Spleen (tissue), 13 donors: ENCODE measurements at places on chromosomes 11 and 22. TPM values are rescaled to one million over a fixed set of nuclear protein-coding genes. Genes with fewer than 3 reads are reported as not detected.

GRCh38 chr11:35247428-35247827, 108.5 kb downstream of the CD44 start:
- peak; percentile 78 for DNase-seq

DNA sequence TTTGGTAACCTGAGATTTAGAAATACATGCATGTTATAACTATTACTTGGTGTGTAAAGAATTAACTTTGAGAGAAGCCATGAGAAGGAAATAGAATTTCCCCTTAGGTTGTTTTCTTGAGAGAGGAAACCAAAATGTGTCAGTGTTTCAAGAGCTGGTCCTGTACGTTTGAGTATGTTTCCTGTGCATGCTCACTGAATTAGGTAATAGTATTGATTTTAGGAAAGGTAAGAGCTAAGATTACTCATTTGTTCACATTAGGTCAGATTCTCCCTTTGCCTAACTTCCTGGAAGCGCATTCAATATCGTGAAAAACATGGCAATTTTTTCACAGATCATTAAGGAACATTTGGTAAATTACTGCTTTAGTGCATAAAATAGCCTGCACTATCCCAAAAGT, 49.3 kb upstream of the RDX start:
- no peak for DNase-seq

DNA sequence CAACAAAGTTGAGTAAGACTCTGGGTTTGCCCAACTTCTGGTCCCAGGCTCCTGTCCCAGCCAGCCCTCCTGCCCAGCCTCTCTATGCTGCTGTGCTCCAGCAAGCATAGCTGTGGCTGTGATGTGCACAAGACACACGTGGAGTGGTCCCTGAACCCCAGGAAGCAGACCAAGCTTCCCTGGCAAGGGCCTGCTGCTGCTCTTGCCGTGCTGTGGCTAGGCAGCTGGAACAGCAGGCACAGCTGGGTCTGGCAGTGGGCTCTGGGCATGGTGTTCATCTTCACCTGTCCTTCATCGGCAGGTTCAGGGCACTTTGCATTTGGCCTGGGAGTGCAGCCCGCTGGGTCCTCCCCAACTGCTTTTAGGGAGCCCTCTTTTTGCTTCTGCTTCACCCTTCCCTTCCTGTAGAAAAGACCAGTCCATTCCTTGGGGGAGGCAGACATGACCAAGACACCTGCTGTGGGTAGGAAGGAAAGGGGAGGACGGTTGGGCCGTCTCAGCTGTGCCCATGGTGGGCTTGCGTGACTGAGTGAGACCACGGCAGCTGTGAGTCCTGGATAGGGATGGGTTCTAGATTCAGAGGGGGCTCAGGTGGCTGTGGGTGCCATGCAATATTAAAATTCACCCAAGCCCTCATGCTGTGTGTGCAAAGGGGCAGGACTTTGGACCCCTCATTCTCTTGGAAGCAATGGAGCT, 26.1 kb upstream of the ETS1 start:
- peak; percentile 74 for DNase-seq

DNA sequence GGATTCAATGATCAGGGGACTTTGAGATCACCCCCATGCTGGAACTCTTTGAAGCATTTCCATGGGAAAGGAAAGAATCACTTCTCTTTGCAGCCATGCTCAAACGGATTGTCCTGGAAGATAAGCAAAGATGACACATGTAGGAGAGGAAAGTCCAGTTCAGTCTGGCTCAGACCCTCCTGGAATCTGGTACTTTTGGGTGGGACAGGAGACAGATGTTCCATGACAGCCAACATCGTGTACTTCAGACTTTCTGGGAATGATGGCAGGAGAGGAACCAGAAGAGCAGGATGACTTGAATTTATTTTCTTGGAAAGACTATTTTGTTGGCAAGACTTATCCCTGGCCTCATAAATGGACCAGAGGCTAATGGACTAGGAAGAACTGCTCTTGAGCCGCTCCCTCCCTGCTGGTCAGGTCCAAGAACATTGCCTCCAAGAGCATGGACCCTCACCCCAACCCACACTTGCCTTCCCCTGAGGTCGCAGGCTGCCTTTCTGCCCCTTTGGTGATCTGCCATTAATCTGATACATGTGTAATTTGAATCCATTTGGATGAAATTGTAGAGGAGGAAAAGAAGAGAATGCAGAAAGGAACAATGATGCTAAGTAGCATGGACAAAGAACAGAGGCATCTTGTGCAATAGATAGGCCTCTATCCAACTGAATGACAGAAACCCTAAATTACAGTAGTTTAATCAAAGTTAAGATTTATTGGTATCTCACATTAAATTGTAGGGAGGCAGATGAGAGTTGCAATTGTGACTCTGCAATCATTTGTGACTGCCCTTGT, 201.0 kb downstream of the SNX19 start:
- DNase-seq: no peak

GRCh38 chr11:93063086-93063485, 93.6 kb downstream of the MTNR1B start:
- DNase-seq: no peak

DNA sequence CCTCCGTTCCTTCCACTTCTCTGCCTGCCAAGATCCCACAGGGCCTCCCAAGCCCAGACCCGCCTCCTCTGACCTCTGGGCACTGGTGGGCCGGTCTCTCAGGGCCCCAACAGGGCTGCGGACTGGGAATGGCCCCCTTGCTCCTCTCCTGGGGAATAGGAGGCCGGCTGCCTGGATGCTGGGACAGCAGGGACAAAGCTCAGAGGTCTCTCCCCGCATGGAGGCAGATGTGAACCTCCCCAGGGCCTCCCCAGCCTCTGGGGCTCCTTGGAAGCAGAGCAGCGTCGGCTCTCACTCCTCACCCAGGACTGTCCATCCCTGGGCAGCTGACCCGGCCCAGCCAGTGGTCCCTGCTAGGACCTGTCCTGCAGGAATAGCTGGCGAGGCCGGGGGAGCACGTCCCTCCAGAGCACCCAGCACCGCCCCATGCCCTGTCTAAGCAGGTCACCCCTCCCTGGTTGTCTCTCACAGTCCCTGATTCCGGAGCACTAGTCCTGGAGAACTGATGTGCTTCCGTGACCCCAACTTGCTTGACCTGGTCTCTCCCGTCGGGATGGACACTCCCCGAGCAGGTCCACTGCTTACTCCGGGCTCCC, 85.8 kb downstream of the RTL6 start:
- peak; percentile 71 for DNase-seq

DNA sequence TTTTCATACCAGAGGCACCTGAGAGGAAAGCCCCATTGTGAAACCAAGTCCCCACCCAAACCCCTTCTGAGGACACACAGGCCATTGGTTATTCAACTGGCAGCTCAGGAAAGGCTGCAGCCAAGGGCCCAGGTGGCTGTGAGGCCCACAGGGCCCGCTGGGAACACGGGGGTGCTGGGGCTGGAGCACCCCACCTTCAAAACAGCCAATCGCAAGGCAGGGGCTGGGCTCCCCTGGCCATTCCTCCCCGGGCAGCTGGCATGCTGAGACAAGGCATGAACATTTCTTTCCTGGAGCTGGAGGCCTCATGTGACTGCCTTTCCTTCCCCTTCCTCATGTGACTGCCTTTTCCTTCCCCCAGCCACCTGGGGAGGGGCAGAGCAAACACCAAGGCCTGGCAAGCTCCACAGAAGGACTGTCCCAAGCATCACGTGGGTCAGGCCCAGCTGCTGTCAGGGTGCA, 76.9 kb downstream of the PIWIL3 start:
- DNase-seq: no peak

DNA sequence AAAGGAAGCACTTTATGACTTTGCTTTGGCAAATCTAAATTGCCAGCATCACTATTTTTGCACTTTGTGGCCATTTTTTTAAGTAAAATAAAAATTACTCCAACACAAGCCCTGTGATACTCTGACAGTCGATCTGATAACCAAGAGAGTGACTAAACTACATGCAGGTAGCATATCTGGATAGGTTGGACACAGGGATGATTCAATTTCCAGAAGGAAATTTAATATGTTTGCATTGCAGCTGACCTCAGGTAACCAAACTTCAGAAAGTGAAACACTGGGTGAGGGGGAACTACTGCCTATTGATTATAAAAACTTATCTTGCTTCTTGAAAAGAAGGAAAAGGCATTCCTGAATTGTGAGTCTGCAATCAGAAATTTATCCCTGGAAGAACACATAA, 13.9 kb downstream of the OR5B3 start:
- no peak for DNase-seq

GRCh38 chr22:49365191-49365837, 462.4 kb downstream of the BRD1 start:
- peak; percentile 49 for DNase-seq

- DNase-seq: no peak
Observed at GRCh38 chr22:21734540-21735199, 924 bp downstream of the YPEL1 start.

GRCh38 chr11:104120493-104121137, 43.3 kb downstream of the PDGFD start:
- DNase-seq: no peak

DNA sequence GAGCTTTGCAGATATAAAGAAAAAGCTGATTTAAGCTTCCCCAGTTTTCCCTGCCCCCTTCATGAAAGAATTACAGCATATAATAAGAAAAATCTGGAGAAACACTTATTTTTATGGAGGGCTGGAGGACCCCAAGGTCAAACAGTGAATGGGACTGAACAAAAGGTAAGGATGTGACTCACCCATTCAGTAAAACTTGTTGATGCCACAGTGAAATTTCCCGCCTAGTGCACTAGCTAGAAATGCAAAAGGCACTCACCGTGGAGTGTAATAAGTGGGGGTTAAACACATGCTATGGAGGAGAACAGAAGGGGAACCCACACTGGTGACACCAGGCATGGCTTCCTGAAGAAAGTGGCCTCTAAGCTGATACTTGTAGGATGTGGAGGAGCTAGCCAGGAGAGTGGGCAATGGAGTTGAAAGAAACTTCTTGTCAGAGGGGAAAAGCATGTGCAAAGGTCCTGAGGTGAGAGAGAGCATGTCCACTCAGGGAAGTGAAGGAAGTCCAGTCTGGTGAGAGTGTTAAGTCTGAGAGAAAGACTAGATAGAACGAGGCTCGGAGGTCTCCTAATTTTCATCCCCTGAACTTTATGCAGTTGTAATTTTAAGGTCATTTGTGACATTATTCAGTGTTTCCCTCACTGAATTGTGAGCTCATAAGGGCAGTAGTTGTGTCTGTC, 77.1 kb downstream of the MIAT start:
- DNase-seq: no peak

DNA sequence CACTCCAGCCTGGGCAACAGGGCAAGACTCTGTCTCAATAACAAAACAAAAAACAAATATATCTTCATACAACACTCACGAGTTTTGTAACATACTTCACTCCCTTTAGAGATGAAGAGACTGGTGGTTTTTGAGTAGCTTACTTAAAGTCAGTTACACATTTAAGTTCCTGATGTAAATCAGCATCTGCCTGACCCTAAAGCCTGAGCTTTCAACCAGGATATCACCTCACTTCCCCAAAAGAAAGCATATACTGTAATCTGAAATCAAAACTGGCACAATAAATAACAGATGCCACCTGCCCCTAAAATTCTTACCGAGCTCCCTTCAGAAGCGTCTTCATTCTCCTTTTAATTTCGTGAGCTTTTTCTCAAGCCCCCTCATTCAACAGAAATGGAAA, 31.5 kb downstream of the LARGE1 start:
- DNase-seq: no peak

DNA sequence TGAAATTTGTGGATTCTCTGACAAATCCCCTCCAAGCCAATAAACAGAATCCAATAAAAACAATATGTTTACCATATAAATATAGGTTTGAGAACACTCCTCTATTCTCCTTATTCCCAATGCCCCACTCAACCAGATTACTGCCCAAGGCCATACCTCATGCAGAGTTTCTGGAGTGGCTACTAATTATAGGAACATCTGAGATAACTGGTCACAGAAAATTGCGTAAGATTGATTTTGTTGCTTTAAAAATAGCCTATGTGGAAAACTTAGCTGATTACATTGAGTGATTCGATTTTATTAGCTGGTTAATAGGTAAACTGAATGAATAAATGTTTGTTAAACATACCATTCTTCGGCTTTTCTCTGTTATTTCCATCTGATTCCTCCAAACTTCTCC, 48.0 kb downstream of the ME3 start:
- DNase-seq: no peak

DNA sequence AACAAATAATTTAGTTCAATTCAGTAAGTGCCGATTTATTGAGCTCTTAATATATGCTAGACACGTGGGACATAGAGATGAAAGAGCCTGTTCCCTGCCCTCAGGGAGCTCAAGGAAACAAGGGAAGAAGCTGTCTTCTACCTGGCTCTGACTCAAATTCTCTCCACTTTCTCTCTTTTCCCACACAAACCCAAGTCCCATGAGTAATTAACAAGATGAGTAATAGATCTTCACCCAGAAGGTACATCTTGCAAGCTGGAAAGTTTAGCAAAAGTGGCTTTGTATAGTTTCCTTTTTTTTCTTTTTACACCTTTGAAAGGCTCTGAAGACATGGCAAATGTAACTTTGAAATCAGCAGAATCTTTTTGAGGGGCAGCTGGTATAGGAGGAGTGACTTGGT, 48.2 kb upstream of the CHST1 start:
- no peak for DNase-seq

DNA sequence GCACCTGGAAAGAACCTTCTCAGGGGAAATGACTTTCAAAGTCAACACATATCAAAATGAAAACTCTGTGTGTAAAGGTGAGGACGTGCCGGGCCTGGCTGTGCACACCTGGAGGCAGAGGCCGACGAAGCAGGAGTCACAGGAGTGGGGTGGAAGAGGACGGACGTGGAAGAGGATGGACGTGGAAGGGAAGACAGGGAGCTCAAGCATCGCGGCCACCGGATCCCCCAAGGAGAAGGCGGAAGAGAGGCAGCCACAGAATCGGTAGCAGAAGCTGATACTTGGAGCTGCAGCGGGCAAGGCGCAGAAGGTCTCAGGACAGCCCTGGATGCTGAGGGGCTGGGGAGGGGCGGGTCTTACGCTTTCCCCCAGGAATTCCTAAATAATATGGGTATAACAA, 519.8 kb downstream of the BRD1 start:
- DNase-seq: peak; percentile 67

- DNase-seq: no peak
Observed at GRCh38 chr22:21702700-21703683, 32.6 kb downstream of the YPEL1 start.

- DNase-seq: no peak
Observed at GRCh38 chr22:46484861-46485595, 52.4 kb downstream of the CELSR1 start.

DNA sequence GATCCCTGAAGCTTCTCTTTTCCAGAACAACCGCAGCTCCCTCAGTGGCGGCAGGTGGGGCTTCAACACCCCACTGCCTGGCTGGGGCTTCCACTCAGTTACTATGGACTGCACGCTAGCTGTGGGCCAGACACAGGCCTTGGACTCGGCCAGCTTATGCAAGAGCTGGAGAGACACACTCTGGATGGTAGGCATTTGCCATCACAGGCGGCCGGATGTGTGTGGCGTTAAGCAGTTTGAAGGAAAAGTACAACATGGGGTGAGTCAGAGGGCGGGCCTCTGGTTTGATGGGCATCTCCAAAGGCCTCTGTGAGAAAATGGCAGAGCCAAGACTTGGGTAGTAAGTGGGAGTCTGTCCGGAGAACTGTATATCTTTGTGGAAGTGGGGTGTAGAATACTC, 17.6 kb downstream of the KCNJ4 start:
- no peak for DNase-seq

The RASL10A gene
- total RNA-seq: 1.4 TPM

The PDHX gene
- 30.7 TPM for total RNA-seq

The SMIM35 gene
- 0.68 TPM for total RNA-seq

The RHOD gene
- total RNA-seq: 2.1 TPM

The MPZL2 gene
- total RNA-seq: 10.7 TPM

The ME3 gene
- 13.9 TPM for total RNA-seq

The CCDC34 gene
- 2.8 TPM for total RNA-seq

The CD248 gene
- total RNA-seq: 6.5 TPM

The SLC22A25 gene
- not detected for total RNA-seq

The KCNJ1 gene
- not detected for total RNA-seq

The CSNK1E gene
- 157 TPM for total RNA-seq

The DDTL gene
- not detected for total RNA-seq

The HINFP gene
- total RNA-seq: 30.4 TPM
